Left hindlimb (tissue), 1 donor: ENCODE measurements at places on chromosomes 16 and 17.
A peak's percentile ranks its signal among the peaks of the same experiment; 100 is the strongest.

DNA sequence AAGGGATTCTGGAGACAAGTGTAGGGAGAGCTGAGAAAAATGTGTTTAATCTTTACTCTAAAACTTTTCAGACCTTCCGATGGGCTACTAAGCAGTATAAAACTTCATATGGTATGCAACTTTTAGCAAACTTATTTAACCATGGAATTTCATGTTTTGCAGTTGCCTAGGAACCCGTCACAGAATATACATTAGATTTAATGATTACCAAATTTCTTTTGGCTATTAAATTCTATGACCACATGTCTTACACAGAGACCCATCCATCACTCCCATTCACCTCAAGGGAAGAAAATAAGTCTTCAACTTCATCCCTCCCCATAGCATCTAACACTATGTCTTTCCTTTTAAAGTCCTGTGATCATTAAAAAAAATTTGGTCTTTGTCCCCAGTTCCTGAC is 54.9 kb downstream of the HS3ST3A1 start:
- DNase-seq: no peak

DNA sequence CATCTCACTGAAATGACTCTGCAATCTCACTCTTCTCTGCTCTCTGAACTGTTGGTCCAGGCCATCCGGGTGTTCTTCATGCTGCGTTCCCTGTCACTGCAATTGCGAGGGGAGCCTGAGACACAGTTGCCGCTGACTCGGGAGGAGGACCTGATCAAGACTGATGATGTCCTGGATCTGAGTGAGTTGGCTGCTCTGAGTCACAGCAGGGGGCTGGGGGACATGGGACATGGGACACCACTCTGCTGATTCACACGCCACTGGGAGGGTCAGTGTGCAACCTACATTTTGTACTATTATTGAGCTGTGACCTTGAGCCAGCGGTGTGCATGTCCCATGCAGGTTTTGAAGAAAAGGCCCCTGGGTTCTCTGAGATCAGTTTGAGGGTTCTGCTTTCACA is 116.5 kb downstream of the CLEC16A start:
- no peak for DNase-seq

DNA sequence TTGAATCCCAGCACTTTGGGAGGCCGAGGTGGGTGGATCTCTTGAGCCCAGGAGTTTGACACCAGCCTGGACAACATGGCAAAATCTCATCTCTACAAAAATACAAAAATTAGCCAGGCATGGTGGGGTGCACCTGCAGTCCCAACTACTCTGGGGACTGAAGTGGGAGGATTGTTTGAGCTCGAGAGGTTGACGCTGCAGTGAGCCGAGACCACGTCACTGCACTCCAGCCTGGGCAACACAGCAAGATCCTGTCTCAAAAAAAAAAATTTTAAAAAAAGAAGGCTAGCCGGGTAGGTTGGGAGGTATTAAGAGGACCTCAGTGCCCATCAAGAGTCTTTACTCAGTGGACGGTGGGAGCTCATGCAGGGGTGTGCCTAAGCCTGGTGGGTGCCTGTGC is 3.8 kb upstream of the NPTX1 start:
- no peak for DNase-seq

GRCh38 chr17:73201215-73202069 is 8.6 kb downstream of the COG1 start:
- DNase-seq: no peak

- no peak for DNase-seq
These were observed 141.6 kb downstream of the KCNJ12 start for GRCh38 chr17:21517538-21518293.

GRCh38 chr16:30567991-30568638 is 3.4 kb downstream of the ZNF688 start:
- no peak for DNase-seq

- DNase-seq: no peak
These were observed 45.8 kb downstream of the TNFRSF13B start for GRCh38 chr17:16926061-16926511.

GRCh38 chr17:50129728-50130558 is at the start of gene SAMD14:
Gene SAMD14, minus strand, starts transcription at chr17:50130160. Its CDS starts 5,201 bp downstream, at chr17:50124959.
- DNase-seq: peak; percentile 73

DNA sequence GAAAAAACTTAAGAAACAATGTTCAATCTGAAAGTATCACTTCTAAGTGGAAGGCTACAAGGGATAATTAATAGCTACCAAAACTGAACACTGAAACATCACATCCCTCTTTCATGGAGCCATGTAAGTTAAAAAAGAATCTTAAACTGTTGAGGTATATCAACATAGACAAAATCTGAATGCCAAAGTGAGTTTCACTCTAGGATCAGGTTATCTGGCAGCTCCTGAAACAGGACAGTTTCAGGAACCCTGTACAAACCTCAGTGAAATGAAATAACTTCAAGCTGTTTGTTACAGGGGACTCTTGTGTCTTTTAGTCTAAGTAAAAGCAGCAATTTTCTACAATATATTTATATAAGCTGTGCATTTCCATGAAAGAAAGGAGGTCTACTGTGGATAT is 73.2 kb downstream of the KANSL1 start:
- DNase-seq: no peak

DNA sequence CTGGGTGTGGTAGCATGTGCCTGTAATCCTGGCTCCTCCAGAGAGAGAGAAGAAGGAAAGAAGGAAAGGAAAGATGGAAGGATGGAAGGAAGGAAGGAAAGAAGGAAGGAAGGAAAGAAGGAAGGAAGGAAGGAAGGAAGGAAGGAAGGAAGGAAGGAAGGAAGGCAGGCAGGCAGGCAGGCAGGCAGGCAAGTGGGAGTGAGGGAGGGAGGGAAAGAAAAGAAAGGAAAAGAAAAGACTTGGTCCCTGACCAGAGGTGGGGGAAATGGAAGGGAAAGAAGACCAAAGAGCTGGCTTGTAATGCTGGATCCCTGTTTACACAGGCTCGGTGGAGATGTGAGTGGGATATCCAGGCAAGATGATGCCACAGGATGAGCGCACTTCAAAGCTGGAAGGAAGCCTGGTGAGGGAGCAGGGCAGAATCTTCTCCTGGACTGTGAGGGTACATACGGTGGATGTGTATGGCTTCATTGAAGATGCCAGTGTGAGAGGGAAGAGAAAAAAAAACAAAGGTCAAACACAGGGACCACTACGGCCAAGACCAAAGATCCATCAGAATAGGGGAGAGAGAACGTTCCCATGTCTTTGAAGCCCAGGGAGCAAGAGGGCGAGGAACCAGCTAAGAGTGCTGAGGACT is 2.1 kb downstream of the CES1 start:
- no peak for DNase-seq

GRCh38 chr17:31413874-31414549 is 22.5 kb downstream of the RAB11FIP4 start:
- no peak for DNase-seq

GRCh38 chr17:30187573-30187972 is 47.9 kb downstream of the SLC6A4 start:
- DNase-seq: no peak

GRCh38 chr16:26717826-26718225 is 348.9 kb upstream of the C16orf82 start:
- DNase-seq: no peak

DNA sequence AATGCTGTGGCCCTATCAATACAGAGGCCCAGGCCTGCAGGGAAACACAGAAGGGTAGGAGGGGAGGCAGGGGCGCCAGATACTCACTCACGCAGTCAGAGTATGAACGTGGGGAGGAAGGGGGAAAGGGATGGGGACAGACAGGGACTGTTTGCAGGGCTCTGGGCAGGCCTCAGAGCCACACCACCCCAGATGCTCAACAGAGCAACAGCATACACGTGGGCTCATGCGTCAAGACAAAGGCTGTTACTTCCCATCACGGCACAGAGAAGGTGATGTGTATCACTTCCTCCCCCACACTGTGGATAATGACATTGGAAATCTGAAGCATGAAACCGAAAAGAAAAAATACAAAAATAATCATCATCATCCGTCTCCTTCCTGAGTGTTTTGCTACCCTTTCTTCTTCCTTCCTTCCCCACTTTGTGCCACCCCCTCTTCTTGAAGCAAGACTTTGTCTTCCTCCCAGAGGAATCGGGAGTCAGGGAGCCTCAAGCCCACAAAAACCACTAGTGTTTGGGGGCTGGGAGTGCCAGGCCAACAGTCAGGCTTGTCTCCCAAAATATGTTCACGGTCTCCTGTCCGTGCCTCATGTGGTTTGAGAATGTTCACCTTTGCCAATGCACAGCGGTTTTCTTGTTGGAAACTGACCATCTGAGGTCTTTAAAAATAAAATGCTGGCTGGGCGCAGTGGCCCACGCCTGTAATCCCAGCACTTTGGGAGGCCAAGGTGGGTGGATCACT is 20.1 kb downstream of the SLC39A11 start:
- DNase-seq: peak; percentile 65

- no peak for DNase-seq
These were observed 288.3 kb upstream of the RBFOX1 start for GRCh38 chr16:7044331-7044730.

DNA sequence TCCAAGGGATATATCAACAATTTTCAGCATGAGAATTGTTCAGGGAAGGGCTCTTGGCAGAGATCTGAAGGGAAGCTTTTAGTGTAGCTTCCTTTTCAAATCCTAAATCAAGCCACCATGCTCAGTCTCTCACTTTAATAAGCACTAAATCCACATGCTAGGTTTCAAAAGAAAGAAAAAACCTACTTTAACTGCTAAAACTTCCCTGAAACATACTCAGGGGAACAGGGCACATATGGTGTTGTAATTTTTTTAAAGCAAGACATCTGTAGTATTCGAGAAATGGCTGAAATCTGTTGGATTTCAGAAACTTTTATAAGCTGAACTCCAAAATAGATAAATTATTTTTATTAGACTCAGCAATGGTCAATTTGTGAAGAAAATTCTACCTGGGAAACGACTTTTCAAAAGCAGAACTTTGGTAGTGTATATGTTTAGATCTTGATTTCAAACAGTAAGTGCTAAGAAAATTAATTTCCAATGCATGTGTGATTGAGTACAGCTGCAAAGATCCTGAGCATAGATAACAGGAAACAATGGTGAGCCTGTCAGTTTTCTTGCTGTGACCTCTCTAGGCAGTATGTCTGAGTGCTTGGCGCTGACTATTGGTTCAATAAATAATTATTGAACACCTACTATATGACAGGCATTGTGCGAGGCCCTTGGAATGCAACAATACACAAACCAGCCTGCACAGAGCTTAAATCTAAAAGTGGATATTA is 804.5 kb upstream of the SOX9 start:
- no peak for DNase-seq

- DNase-seq: no peak
These were observed 58.1 kb downstream of the MGAT5B start for GRCh38 chr17:76926237-76926866.

- no peak for DNase-seq
These were observed 161.2 kb downstream of the ENGASE start for GRCh38 chr17:79235808-79236207.

DNA sequence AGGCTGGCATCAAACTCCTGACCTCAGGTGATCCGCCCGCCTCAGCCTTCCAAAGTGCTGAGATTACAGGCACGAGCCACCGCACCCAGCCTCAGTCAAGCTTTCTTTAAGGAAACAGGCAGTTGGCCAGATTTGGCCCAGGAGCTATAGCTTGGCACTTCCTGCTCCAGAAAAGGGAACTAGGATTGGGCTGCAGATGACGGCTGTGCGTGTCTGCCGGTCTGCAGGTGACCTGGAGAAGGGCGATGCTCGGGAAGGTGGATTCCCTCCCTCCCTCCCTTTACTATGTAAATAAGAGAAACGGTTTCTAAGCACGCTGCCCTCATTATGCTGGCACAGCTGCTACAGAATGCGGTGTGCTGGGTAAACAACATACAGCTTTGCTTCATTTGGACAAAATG is 215.9 kb downstream of the RPTOR start:
- DNase-seq: no peak

DNA sequence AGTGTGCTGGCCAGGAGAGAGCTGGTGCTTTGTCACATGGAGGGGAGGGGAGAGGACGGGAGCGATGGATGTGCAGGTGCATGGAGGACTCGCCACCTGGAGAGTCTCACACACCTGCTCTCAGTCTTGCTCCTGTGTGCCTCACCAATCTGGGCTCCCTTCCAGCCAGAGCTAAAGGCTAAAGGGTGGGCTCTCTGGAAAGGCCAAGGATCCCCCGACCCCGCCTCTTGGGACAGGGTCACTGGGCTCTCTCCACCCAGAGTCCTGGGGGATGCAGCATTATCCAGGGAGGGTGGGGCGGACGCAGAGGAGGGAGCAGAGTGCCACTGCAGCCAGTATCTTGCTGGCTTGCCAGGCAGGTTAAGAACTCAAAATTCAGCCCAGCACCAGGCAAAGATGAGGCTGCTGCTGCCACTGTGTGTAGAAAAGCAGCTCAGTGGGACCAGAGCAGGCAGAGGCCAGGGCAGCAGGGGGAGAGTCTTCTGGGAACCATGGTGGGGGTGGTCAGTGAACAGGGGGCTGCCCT is 5.4 kb upstream of the STAT5B start:
- no peak for DNase-seq

GRCh38 chr17:41687828-41688640 is 651 bp upstream of the EIF1 start:
- DNase-seq: no peak

GRCh38 chr16:49944221-49944620 is 80.8 kb upstream of the CNEP1R1 start:
- DNase-seq: no peak

DNA sequence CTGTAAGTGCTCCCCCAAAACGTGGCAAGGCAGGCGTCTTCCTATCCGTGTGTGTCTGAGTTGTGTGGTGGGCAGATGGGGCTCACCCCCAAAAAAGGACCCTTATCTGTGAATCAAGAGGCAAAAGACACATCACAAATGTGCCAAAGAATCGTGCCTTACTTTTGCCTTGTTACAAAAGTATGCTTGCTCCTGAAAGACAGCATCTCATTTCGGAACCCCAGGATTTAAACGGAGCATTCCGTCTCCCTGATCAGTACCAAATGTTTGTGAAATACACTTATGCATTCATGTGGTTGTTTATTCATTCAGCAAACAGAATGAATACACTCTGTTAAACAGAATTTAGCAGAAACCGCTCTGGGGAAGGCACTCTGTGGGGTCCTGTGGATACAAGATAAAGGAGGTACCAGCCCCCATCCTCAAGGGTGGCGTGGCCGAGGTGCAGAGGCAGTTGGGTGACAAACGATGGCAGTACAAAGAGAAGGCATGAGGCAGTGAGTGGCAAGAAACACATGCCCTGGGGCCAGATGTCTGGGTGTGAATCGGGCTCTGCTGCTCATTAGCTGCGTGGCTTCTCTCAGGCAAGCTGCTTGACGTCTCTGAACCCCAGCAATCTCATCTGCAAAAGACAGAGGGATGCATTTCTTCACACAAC is 654 bp downstream of the WFDC1 start:
- peak; percentile 18 for DNase-seq
